ENCODE measurements at places on chromosomes 13 and 19.

DNA sequence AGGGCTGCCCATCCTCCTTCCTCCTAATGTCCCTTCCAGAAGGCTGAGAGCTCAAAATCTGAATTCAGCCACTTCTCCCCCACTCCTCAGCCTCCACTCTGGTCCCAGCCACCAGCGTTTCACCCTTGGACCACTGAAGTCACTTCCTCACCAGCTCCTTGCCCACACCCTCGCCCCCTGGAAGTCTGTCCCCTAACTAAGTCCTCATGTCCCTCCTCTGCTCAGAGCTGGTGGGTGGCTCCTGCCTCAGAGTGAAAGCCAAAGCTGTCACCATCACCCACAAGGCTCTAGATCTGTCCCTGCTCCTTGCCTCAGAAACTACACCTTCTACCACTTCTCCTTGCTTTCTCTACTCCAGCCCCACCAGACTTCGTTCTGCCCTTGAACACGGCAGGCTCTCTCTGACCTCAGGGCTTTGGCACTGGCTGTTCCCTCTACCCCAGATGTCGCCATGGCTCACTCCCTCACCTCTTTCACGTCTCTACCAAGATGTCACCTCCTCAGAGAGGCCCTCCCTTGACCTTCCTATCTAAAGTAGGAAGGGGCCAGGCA is 1.7 kb downstream of the ERCC1 start:
- no peak for DNase-seq

GRCh38 chr19:33302974-33303790 is 848 bp upstream of the CEBPA start:
- no peak for DNase-seq

DNA sequence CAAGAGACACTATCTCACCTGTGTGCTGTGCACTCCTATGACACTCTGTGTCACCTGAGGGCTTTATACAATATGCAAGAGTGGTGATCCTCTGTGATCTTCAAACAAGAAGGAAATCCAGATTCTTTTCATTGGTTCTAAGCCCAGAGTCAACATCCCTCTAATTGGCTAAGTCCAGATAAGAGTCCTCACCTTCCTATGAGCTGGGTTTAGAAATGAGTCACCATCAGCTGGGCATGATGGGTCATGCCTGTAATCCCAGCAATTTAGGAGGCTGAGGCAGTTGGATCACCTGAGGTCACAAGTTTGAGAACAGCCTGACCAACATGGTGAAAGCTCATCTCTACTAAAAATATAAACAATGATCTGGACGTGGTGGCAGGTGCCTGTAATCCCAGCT is 144.4 kb downstream of the ZNF675 start:
- no peak for DNase-seq

GRCh38 chr13:63436325-63436668 is 2020.6 kb upstream of the PCDH20 start:
- no peak for DNase-seq

- DNase-seq: no peak
Measured at GRCh38 chr19:32131005-32131404, 214.4 kb upstream of the ZNF507 start.

- no peak for DNase-seq
Measured at GRCh38 chr13:91245288-91245687, 102.2 kb upstream of the MIR17HG start.

GRCh38 chr13:110575322-110576069 is 14.0 kb upstream of the RAB20 start:
- DNase-seq: no peak

- no peak for DNase-seq
Measured at GRCh38 chr19:30745476-30745985, 373.3 kb downstream of the ZNF536 start.

DNA sequence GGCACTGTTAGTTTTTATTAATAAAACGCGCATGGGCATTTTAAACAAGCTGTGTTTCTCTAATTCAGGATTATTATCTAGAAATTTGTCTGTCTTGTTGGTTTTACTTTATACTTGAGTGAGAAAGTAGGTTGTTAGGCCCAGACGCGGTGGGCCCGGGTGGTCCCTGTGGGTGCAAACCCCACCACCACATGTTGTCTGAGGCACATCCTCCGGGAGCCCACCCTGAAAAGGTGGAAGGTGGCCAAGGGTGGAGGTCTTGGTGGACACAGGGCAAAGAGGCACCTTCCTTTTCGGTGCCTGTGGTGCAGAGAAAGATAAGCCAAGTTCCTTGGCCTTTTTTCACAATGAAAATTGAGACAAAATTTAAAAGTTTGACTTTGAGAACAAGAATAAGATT is 16.6 kb downstream of the ATP4B start:
- DNase-seq: no peak

GRCh38 chr13:33571618-33572017 is 246.3 kb upstream of the RFC3 start:
- DNase-seq: no peak

DNA sequence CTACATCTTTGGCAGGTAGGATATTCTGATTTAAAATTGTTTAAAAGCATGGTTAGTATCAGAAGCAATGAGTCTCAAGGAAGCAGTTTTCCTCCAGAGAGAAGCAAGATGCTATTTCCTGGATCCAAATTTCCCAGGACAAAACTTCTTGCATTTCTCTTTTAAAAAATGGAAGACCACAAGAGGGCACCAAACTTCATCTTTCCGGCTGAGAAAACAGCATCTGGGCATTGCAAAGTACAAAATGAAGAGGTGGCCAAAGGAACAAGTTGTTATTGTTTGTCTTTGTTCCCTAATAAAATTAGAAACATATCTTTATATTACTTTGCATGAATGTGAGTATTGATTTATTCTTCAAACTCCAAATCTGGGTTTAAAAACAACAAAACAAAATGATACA is 60.0 kb upstream of the LRCH1 start:
- no peak for DNase-seq

DNA sequence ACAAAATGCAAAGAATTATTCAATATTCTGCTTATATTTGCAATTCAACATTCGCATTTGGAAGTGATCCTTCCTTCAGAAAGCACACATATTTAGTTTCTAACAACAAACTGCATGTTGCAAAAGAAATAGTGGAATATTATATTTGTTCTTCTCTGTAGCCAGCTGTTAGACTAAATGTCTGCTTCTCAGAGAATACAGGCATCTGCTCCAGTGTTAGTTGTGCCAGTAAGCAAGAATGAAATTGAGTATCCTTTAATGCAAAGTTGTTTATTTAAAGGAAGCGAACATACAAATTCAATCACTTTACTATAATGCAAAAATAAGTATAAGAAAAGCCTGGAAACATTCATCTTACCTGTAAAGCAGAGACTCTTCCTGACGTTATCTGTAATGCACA is 663 bp downstream of the SLITRK6 start:
- no peak for DNase-seq

- no peak for DNase-seq
Measured at GRCh38 chr13:21557995-21558394, 46.0 kb downstream of the MICU2 start.

- DNase-seq: no peak
Measured at GRCh38 chr19:34075661-34076091, 96.6 kb upstream of the LSM14A start.

DNA sequence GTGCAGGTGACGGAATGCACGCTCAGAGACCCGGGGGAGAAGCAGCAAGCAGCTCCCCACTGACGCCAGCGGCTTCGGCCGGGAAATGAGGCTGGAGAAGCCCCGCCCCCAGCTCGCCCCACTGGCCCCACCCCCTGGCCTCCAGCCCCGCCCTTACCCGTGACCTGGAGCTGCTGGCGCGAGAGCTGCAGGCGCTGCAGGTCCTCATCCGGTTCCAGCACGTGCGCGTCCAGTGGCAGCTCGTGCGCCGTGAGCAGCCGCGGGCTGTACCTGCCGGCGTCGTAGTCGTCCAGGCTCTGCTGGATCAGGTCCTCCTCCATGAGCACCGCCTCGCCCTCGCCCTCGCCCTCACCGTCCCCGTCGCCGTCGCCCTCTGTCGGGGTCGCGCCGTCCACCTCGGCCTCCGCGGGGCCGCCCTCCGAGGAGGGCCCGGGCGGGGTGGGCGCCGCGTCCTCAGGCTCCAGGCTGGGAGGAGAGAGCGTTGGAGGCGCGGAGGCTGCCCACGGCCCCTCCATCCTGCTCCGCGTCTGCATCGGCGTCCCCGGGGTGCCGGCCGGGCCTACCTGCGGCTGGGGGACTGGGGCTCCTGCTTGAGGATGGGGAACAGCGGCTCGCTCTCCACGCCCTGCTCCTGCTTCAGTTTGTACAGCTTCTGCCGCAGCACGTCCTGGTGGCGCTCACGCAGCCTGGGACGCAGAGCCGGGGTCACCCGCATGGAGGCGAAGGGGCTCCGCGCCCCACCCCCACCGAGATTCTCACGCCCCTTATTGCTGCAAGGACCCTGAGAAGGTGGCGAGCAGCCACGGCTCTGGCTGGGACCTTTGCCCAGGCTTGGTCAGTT is 6.4 kb upstream of the TBXA2R start:
- DNase-seq: no peak

DNA sequence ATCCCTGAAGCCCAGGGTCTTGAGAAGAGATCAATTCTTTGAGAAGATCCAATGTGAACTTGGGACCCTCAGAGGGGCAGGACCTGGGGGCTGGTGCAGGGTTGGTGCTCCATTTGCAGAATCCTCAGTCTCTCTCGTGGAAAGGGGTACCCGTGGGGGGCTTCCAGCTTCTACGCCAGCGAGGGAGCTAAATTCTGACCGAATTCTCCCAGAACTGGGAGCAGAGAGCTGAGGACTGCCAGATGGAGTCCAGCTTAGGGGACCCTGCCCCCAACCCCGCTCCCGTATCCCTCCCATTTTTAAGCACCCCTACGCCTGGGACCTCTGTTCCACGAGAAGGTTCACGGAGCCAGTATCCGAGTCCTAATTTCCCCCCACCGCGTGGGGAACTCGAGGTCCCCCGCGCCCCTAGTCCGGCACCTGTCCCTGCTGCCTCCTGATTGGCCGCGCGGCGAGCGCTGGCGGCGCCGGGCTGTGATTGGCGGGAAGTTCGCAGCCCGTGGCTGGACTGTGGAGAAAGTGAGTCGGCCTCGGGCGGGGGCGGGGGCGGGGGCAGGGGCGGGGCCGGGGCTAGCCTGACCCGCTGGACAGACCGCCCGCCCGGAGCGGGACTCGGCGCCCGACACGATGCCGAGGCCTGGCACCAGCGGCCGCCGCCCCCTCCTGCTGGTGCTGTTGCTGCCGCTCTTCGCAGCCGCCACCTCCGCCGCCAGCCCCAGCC is 4.4 kb upstream of the LTBP4 start:
- DNase-seq: no peak

GRCh38 chr19:17246681-17247425 is 1.1 kb upstream of the NR2F6 start:
- DNase-seq: no peak

- no peak for DNase-seq
Measured at GRCh38 chr13:98468361-98468760, 108.5 kb downstream of the STK24 start.

DNA sequence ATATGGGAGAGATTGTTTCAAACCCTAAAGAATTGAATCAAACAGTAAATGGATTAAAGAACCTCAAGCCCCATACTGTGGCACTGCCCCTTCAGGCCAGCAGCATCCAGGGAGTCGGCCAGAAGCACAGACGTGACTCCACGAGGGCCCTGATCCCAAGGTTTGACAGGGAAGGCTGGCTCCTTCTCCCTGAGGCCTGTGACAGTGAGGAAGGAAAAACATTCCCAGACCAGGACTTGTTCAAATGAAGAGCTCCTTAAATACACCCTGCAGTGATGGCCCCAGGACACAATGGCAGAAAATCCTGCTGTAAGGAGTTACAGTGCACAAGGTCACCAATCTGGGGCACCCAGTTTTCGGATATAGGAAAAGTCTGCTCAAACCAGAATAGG is 91.0 kb downstream of the COL4A1 start:
- no peak for DNase-seq

- DNase-seq: no peak
Measured at GRCh38 chr19:13952931-13953531, 722 bp downstream of the DCAF15 start.

- DNase-seq: no peak
Measured at GRCh38 chr13:101258509-101258908, 157.8 kb downstream of the NALCN start.

DNA sequence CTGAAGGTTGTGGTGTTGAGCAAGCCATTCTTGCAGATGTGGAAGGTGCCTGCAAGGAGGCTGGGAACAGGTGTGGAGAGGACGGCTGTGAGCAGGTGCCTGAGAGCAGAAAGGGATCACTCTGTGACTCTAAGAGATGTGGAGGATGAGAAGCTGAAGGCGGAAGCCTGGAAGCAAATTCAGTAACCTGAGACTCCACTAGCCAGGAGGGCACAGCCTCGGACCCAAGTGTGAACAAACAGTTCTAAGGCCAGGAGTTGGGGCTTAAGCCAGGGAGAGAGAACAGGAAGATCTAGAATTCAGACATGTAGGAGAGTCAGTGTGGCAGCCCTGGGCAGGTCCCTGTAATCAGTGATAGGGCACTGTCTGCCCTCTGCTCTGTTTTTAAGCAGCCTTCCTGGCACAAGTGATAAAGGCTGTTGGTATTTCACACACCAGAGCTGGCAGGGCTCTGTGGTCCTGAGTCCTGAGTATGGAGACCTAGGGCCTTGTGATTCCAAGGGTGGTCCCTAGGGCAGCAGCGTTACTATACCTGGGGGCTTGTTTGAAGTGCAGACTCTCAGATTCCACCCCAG is 131.3 kb downstream of the SLC7A1 start:
- no peak for DNase-seq

GRCh38 chr13:21796066-21796465 is 125.2 kb downstream of the FGF9 start:
- DNase-seq: no peak

DNA sequence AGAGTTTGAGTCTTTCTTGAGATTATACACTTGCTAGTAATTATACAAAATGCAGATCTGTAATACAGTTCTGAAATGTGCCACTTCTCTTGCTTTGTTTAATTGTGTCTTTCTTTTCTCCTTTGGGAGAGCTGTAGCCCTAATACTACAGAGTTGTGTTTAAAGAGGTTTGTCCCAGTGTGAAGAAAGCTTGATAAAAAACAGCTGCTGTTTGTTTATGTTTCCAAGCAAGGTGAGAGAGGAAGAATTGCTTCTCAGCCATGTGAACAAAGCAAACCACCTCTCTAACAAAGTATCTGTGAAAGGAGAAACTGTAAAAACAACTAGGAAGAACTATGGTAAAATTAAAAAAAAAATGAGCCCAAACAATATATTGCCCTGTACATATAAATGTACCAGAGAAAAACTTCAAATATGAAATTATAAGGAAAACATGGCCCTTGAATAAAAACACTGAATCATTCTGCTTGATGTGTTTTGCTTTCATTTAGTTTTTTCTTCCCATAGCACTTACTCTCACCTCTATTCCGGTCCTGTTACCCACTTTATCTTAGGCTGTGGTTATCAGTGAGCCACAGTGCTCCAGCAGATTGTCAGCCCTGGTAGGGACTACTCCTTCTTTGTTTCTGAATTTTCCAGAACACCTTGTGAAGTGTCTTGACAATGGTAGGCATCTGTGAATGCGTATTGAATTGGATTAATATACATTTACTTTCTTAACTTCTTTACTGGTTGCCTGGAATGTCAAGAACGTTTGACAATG is 257.1 kb downstream of the MTUS2 start:
- DNase-seq: no peak

- no peak for DNase-seq
Measured at GRCh38 chr19:7879836-7880235, 5.6 kb upstream of the PRR36 start.
